Activated T-helper 1 cell treated with anti-CD3 and anti-CD28 coated beads, Interleukin-2, amount 50 U/mL, for 16 hours (primary cell): ENCODE measurements at places on chromosomes 3 and 15.

DNA sequence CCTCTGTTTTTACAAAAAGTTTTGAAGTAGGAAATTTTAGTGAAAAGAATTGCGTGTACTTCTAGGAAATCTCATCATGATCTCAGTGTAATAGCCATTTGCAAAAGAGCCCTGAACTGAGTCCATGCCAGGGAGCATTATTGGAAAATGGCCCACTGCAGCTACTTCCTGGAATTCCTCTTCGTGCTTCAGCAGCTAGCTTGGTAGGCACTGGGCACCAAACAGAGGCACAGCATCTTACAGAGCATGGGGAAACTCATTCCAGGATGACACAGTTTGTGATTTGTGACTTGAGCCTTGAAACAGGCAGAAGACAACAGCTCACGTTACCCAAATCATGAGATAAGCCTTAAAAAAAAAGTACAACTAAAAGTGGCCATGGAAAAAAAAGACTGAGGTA, 179.1 kb downstream of the WDR72 start:
- DNase-seq: no peak

- DNase-seq: no peak
Measured at GRCh38 chr3:27319847-27320526, 49.2 kb downstream of the NEK10 start.

GRCh38 chr15:64942356-64942755, 30.7 kb downstream of the ANKDD1A start:
- DNase-seq: no peak

- DNase-seq: no peak
Measured at GRCh38 chr3:14785207-14786155, 33.3 kb upstream of the FGD5 start.

DNA sequence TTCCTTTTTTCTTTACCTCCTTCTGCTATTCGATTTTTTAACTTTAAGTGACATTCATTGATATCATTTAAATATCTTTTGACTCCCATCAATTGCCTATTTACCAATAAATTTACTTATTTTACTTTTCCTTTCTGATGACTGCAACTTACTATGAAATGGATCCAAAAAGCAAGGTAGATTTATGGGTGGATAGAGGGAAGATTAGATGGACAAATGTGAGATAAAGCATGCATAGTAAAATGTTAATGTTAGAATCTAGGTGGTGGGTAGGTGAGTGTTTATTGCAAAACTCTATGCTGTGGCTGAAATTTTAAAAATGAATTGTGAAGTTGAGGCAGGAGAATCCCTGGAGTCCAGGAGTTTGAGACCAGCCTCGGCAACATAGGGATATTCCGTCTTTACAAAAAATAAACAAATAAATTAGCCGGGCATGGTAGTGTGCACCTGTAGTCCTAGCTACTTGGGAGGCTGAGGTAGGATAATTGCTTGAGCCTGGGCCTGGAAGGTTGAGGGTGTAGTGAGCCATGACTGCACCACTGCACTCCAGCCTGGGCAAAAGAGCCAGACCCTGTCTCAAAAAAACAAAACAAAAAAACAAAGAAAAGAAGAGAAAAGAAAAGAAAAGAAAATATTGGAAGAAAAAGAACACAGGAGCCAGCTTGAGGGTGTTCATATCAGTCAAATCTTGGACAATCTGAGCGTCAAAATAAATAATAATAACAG, 6.1 kb upstream of the PDCD6IP start:
- no peak for DNase-seq

DNA sequence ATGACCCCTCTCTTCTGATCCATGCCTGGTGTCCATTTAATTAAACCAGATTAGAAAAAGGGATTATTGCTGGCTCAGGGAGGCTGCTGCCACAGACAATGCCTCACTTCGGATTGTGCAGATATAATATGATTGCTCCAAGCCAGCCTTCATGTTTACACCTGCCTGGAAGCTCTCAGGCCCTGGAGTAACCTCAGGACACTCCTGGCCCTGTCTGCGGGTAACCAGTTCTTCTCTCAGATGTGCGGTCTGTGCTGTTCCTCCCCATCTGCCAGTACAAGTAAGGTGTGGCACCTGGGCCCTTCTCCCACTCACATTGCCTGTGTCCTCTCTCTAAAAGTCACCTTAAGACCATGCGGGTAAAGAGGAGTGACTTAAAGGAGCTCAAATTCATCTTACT, 8.8 kb upstream of the GOLGA8J start:
- no peak for DNase-seq

DNA sequence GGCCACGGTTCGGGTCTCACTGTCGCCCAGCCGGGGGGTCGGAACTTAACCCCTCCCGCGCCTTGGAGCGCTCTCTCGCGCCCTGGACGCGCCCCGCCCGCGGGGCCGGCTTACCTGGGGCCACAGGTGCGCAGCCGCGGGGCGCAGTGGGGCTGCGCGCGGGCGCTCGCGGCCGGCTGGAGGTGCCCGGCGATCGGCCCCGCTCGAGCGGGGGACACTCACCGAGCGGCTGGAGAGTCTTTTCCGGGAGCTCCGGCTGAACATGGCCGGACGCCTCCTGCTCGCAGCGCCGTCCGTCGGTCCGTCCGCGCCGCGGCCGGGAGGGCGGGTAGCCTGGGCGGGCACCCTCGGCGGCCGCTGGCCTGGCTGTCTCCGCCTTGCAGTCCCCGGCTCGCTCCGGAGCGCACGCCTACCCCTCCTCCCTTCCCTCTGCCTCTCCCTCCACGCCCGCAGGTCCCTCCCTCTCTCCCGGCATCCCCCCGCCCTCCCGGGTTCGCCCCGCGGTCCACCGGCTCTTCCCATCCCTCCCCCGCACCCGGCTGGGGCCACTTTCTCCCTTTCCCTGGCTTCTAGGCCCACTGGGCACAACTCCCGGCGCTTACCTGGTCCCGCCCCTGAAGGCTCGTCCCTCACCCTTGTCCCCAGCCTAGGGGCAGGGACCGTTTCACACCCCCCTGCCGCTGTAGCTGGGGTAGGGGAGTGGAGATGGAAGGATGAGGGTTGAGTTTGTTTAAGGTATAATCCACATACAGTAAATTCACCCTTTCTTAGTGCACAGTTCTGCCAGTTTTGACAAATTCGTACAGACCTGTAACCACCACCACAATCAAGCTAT, 220.1 kb upstream of the PRICKLE2 start:
- DNase-seq: no peak

DNA sequence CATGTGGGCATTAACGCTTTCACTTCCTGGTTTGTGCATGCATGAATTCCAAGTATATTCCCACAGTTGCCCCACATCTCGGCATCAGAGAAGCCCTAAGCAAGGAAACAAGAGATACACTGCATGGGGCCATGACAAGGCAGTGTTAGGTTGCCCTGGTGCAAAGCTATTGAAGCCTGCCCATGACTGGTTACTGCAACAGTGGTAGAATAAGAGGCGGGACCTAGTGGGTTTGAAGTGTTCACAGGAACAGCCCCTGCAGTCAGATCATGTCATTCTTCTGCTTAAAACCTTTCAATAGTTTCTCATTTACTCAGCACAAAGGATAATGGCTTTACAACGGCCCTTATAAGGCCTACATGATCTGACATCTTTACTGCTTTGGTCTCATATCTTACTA, 80.9 kb upstream of the TOPAZ1 start:
- no peak for DNase-seq

DNA sequence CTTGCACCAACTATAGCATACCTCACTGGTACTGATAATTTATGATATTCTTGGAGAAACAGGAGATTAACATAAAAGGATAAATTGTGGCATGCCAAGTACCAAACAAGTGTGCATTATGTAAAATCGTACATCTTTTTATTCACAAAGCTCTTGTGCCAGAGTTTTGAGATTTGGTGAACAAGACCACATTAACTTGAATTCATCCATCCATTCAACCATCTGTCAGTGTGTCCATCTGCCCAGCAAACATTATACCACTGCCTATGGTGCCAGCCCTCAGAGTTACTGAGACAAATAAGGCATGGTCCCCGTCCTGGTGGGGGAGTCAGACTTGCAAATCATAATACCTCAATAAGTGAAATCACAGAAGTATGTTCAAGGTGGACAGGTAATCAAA, 17.0 kb upstream of the NEO1 start:
- no peak for DNase-seq

DNA sequence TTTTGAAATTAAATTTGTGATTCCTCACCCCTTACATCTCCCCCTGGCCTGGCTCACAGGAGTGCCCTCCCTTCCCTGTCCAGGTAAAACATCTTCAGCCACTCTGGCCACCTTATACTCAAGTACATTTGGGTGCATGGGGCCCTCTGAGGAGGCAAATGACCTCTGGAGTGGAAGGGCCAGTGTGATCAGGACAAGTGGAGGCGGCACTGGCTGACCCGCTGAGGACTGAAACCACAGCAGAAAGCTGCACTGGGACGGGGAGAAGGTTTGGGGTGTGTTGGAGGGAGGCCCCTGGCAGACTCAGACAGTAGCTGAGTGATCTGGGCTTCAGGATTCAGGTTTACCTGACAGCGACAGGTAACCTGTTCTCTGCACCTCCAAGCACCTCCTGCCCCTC, 24.2 kb downstream of the HES1 start:
- DNase-seq: no peak

DNA sequence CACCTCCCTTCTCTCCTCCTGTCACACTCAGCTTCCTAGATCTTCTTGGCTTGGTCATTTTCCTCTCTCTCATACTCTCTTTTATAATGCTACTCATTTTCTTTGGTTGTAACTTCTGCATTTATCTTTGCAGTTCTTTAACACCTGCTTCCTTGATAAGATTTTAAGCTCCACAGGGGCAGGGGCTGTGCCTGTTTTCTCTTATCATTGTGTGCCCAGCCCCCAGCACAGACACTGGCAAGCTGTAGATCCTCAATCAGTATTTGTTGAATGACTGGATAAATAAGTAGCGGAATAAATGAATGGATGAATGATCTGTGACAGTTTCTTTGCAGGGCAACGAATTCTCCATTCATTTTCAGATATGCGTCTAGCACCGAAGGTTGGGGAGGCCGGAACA, 64.3 kb upstream of the MEX3B start:
- DNase-seq: no peak

DNA sequence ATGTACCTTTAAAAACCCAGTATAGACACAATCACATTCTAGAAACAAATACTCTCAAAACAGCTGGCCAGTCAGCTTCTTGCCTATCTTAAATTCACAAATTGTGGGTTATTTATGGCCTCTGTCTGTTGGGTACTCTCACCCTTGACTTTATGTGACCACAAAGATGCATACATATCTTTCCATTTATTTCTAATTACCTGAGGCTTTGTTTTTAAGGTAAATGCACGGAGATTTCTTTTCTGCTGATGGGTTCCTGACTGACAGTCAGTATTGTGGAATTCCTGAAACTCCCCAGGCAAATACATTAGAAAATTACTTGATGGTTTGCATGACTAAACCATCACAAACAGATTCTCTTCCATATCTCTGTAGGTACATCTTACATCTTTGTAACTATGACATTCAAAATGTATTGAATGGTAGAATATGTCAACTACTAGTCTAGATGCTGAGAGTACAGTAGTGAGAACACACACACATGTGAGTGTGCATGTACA, 107.7 kb downstream of the EDEM1 start:
- no peak for DNase-seq

- no peak for DNase-seq
Measured at GRCh38 chr3:72582211-72582878, 265.9 kb downstream of the SHQ1 start.

DNA sequence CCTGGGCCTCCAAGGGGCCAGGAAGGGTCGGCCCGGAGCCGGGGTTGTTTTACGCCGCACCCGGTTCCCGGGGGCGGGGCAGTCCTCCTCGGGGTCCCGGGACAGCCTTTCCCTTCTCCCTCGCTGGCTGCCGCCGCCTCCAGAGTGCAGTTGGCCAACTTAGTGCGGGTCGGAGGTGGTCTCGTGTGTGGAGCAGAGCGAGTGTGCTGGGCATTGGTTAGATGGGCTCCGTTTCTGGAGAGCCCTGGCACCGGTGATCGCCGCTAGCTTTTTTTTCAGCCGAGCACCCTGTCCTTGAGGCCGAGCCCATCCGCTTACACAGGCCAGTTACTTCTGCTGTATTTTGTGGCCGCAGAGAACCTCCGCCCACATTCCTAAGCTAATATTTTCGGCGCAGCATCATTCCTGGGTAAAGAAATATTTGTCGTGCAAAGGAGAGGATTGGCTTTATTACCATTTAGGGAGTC, 585 bp downstream of the KIF23 start:
- DNase-seq: no peak

GRCh38 chr15:95875121-95875643, 455.3 kb upstream of the NR2F2 start:
- no peak for DNase-seq

DNA sequence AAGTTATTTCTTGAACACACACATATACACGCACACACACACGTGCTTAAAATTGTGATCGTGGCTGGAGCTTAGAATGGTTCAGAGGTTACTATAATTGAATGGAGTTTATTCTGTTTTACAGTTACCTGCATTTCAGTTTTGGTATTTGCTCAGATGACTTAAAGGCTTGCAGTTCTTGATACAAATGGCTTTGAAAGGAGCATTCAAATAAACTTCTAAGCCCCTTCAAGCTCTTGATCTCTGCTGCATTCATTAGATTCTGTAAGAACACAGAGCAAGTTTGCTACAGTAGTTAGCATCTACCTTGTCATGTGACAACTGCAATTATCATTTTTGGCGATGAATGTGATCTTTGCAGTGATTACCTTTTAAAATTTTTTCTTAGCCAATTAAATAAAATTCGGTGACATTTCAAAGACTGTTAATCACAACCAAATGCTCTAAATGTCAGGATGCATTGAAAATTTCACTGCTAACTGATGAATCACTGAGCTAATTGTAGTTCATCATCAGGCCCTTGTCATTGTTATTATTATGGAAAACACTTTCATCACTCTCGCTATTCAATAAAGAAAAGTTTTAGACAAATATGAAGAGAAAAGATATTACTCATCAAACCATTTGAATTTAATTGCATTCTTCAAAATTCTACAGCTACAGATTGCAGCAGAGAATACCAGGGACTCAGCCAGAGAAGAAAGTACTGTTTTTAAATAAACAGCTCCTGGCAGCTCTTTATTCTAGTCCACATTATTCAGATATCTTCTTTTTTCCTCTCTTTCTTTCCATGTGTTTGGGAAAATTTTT, 296.1 kb downstream of the LRTM1 start:
- DNase-seq: no peak

- no peak for DNase-seq
Measured at GRCh38 chr15:39145854-39146625, 434.8 kb upstream of the THBS1 start.

GRCh38 chr3:9534429-9534828, 19.2 kb downstream of the LHFPL4 start:
- no peak for DNase-seq

DNA sequence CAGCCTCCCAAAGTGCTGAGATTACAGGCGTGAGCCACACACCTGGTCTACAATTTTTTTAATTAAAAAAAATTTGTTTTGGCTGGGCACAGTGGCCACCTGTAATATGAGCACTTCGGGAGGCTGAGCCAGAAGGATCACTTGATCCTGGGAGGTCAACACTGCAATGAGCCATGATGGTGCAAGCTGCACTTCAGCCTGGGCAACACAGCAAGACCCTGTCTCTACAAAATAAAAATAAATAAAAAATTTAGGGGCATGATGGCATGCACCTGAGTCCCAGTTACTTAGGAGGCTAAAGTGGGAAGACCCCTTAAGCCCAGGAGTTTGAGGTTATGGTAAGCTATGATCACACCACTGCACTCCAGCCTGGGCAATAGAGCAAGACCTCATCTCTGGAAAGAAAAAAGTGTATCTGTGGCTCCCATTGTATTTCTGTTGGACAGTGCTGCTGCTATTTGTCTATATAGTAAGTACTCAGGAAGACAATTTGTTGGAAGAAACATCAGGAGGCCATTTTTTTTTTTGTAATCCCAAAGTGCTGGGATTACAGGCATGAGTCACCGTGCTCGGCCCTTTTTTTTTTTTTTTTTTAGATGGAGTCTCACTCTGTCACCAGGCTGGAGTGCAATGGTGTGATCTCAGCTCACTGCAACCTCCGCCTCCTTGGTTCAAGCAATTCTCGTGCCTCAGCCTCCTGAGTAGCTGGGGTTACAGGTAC, 27.5 kb upstream of the SH3BP5 start:
- DNase-seq: no peak
